ENCODE measurements at places on chromosomes 2 and 18.
A peak's percentile ranks its signal among the peaks of the same experiment; 100 is the strongest.

- no peak for DNase-seq
These were observed 12.8 kb upstream of the TGFA start for GRCh38 chr2:70566464-70566863.

DNA sequence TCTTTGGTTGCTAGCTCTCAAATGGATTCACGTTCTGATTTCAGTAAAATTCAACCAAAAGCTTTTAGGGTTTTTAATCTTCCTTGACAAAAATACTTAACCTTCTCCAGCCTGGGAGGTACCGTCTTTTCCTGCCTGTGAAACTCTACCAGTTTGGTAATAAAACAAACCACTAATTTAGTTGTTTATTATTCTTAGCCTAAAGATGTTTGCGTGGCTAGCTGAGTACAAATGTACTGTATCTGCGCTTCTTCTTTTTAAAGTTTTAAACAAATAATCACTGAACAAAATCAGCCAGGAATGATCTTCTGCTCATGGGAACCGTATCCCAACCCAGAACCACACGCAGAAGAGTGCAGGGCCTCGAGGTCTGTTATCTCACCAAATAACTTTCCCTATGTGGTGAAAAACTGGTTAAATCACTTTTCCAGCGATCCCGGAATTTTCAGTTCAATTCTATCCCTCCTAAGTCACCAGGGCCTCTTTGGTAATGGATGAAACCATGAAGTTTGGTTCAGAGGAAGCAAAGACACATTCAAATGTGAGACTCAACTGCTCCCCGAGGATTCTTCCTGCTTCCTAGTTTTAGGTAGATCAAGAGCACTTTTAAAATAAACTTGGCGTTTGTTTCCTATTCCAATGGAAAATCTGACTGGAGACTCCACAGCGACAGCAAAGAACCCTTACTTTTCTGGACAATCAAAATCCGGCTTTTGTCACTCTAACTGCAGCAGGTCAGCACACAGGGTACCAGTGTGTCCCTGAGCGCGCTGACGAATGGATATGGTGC, 36.1 kb downstream of the BCL2 start:
- no peak for DNase-seq

- DNase-seq: no peak
These were observed 2.5 kb downstream of the DLX1 start for GRCh38 chr2:172087780-172088244.

DNA sequence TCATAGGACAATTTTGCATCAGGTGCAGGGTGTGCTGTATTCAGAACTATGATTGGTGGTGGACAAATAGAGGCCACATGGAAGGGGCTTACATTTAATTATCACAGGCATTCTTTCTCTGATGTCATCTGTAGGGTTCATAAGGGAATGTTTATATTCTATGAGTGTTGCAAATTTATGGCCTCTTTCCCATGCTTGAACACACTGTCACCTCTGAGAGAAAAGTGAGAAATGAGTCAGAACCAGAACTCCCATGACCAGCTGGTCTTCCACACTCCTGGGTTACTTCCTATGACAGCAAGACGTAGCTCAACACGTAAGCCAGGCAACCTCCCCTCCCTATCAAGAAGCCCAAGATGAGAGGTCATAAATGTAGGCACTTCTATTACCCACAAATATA, 310.8 kb downstream of the PIEZO2 start:
- DNase-seq: no peak

DNA sequence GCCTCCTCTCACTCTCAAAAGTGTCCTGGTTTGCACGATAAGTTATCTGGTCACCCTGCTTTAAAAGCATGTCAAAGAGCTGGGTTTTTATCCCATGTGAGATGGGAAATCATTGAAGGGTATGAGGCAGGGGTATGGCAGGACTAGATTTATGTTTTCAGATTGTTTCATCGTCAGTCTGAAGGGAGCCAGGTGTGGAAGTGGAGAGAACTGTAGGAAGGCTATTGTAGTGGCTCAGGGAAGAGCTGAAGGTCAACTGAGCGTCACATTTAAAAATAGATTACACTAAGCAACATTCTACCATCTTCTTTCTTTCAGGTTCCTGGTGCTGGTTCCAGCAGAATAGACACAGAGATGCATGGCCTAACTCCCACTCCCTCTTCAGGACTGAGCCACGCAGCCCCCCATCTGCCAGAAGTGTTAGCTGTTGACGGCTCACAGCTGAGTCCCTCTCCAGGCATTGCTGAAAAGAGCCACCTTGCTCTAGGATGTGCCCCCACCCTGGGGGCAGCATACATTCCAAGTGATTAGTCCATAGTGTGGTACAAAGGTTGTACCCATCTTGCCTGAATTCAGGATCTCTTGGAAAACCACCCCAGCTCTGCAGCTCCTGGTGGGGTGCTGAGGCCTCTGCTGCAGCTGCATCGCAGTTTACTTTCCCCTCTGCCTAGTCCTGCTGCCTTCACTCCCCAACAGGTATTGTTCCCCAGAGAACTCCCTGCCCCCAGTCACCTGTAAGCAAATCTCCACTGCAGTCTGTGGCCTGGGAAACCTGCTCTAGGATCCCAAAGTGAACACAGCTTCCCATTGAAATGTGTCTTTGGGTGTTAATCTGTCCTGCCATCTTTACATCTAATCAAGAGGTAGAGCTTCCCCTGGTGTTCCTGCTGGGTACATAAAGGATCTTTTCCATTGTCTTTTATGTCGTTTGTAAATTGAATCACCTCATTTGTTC, 79.5 kb upstream of the KLF7 start:
- DNase-seq: no peak

- no peak for DNase-seq
These were observed 369.0 kb downstream of the EPHA4 start for GRCh38 chr2:221203125-221203524.

DNA sequence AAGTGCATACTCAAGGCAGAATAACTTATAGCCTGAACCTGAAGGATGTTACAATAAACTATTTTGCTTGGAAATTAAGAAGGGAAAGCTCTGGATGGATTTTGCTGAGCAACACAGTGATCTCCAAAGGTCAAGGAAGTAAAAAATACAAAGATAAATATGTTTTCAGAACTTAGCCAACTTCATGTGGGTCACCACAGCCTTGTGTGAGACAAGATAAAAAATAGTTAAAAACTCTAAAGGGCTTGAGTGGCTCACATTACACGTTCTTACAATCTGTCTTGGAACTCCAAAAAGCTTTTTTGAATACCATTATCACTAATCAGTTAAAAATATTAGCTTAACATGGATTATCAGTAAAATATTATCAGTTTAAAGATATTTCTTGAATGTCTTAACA, 28.9 kb upstream of the MTX2 start:
- DNase-seq: no peak

DNA sequence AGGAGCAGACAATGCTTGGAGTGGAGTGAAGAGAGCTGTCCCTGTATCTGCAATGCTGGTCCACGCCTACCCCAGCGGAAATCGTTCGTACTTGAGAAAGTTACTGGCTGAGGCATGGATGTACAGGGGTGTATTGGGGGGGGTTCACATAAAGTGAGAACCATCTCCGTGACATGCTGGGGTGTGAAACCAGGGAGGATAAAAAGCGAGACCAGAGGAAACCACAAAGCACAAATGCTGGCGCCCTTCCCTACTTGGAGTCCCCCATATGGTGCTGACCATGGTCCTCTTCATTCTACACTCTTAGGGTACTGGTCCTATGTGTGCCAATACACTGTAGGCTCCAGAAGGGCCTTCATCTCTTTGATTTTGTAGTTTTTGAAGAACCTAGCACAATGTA, 244.1 kb downstream of the L3MBTL4 start:
- no peak for DNase-seq

GRCh38 chr18:51070545-51070944, 40.5 kb downstream of the SMAD4 start:
- DNase-seq: no peak

GRCh38 chr18:28510210-28510609, 333.3 kb upstream of the CDH2 start:
- DNase-seq: no peak

DNA sequence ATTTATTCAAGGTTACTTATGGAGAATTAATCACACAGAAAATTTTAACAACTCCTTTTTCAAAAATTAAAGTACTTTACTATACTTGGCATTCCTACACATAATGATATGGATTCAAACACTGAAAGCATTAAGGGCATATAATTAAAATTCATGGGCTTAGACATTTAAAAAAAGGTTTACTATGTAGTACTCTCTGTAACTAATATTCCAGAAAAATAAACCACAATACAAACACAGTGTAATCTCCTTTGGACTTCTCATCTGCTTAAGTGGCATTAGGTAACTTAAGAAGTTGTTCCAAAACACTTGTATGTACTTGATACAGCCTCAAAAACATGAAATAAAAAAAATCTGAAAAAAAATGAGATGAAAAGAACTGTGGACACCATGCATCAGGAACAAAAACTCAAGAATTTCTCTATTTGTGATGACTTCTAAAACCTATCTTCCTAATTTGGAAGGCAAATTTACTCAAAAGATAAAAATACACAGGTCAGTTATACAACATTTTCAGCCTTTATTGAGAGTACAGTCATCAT, 21.0 kb downstream of the C1D start:
- no peak for DNase-seq

DNA sequence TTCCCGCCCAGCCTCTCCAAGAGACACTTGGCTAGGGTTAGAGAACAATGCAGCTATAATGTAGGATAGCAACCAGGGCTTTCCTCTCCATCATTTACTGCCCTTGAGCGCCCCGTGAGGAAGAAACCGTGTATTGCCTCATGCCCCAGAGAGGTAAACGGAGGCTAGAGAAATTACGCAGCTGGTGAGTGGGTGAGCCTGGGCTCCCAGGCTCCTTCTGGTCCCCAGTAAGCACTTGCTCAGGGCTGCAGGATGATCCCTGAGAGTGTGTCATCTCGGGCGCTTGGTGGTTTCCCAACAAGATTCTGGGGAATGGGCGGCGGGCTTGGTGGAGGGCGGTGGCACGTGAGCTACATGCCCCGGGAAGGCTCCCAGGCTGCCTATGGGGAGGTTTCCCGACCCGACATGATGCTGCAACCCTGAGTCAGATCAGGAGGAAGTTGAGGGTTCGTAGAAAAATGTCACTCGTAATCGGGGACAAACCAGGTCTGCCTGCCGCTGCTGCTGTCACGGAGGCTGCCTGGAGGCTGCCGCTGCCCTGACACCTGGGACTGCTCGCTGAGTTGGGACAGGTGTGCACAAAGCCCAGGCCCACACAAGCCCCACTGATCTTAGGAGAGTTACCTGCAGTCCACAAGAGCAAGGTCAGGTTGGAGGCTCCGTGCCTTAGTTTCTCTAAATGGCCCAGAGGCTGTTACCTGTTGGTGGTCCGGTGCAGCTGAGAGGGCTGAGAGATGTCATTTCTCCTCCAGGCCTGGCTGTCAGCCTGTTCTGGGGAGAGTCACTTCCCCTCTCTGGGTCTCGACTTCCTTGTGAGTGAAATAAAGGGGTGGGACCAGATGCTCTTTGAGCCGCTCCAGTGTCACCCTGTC, at the start of gene GPR55:
Gene GPR55, minus strand, starts transcription at position 773 of the 872 bp plus-strand sequence. CDS start 14,280 bp downstream, outside the sequence.
- DNase-seq: peak; percentile 89

- DNase-seq: no peak
These were observed 31.9 kb downstream of the C2orf74 start for GRCh38 chr2:61193670-61194561.

DNA sequence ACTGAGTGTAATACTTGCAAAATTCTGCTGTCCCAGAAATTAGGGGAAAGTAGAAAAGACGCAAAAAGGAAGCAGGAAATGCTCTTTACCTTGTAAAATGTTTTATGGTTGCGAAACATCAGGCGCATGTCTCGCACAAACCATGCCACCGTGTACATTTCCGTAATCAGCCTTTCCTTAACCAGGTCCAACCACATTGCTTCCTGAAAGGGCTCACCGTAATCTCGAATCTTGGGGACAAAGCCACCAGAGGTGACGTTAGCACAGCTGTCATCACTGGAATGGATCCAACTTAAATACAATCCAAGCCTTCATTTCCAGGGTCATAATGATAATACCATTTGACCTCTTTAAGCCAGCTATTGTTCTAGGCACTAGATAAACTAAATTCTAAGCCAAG, 49.3 kb downstream of the SP110 start:
- DNase-seq: no peak

DNA sequence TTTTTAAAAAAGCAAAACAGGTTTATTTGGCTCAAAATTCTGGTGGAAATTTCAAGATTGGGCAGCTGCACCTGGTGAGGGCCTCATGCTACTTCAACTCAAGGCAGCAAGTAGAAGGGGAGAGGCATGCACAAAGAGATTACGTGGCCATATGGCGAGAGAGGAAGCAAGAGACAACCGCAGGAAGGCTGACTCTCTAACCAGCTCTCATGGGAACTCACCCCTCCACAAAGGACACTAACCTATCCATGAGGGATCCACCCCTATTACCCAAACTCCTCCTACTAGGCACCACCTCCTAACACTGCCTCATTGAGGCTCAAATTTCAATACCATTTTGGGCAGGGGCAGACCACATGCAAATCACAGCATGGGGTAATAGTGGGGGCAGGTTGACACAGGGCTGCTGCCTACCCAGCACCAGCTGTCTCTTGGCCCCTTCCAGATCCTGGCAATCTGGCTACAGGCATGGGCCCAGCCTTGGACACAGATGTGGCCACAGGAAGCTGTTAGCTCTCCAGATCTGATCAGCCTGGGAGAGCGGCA, 2.0 kb upstream of the CAPN10 start:
- DNase-seq: peak; percentile 89

- no peak for DNase-seq
These were observed 329.3 kb downstream of the C1D start for GRCh38 chr2:67733517-67733916.

All from suppressor macrophage (primary cell).